ENCODE measurements at places on chromosomes 16 and 17. TPM values are rescaled to one million over a fixed set of nuclear protein-coding genes. Genes with fewer than 3 reads are reported as not detected.

GRCh38 chr17:74389937-74390679 is 22.8 kb downstream of the GPR142 start:
- H3K36me3 ChIP-seq = no peaks in the 10 kb centered on the region
- H3K4me3 ChIP-seq = no peak overlapping the region
- no peaks in the 10 kb centered on the region for H3K27me3 ChIP-seq
- no peak for DNase-seq

The NPIPB9 gene
- 17.0 TPM for total RNA-seq

GRCh38 chr16:29806099-29806579 is at the start of gene MAZ:
Gene MAZ, plus strand, starts transcription at chr16:29806529. Its CDS starts 173 bp downstream, at chr16:29806702.
- peak within 1 kb of the TSS; percentile 99 for H3K27ac ChIP-seq
- DNase-seq = peak; percentile 93
- H3K4me3 ChIP-seq = peak within 1 kb of the TSS; percentile 72
- H3K36me3 ChIP-seq = peaks cover 17% of the 10 kb centered on the region
- no peaks in the 10 kb centered on the region for H3K27me3 ChIP-seq
- H3K4me1 ChIP-seq = peaks cover 57% of the 10 kb centered on the region

DNA sequence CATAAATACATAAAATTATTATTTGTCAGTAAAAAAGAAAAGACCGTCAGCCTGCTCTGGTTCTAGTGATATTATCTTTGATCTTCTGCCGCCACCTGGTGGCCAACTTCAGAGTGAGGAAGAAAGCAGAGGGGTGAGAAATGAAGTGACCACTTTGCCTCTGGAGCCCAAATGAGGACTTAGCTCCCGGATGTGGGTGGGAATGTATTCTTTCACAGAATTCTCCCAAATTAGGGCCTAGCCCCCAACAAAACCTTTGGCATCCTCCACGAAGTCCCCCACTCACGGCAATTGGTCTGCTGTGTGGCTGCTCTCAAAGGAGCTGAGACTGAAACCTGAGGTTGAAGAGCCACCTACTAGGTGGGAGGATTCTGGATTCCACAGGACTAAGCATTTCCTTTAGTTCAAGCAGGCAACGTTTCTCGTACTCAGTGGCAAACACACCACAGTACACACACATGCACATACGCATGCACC is 4.9 kb upstream of the ZNF267 start:
- H3K36me3 ChIP-seq = no peaks in the 10 kb centered on the region
- no peak overlapping the region for H3K4me3 ChIP-seq
- no peaks in the 10 kb centered on the region for H3K27me3 ChIP-seq
- peak overlapping the region; percentile 89 for H3K27ac ChIP-seq
- DNase-seq = peak; percentile 85

The MAP2K6 gene
- 10.6 TPM for total RNA-seq

GRCh38 chr16:11326084-11326736 is 19.0 kb upstream of the RMI2 start:
- DNase-seq = no peak
- H3K4me3 ChIP-seq = no peak overlapping the region
- no peaks in the 10 kb centered on the region for H3K36me3 ChIP-seq
- H3K27ac ChIP-seq = peak overlapping the region; percentile 48
- peaks cover 43% of the 10 kb centered on the region for H3K4me1 ChIP-seq

The CLEC19A gene
- total RNA-seq = not detected

GRCh38 chr17:71964559-71964958 is 156.3 kb upstream of the SOX9 start:
- no peak overlapping the region for H3K4me3 ChIP-seq
- H3K27me3 ChIP-seq = no peaks in the 10 kb centered on the region
- no peaks in the 10 kb centered on the region for H3K4me1 ChIP-seq
- no peaks in the 10 kb centered on the region for H3K36me3 ChIP-seq
- DNase-seq = no peak

The SLC12A3 gene
- total RNA-seq = 0.42 TPM

The CCL23 gene
- total RNA-seq = 20.8 TPM

The SCNN1B gene
- 6.3 TPM for total RNA-seq

DNA sequence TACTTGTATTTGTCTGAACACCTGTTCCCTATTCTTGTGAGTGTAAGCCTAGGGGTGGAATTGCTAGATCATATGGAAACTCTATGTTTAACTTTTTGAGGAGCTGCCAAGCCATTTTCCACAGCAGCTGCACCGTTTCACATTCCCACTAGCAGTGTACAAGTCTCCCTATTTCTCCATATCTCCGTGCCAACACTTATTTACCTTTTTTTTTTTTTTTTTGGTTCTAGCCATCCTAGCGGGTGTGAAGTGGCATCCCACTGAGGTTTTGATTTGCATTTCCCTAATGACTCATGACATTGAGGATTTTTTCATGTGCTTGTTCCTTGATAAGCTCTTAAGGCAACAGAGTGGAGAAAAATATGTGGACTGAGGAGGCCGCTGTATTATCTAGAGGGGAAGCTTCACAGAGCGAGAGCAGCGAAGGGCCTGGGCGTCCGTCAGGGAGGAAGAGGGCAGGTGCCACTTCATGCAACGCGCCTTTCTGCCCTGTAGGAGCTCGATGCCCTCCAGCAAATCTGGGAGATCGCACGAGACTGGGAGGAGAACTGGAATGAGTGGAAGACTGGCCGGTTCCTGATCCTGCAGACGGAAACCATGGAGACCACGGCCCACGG is 50.0 kb downstream of the DNAH2 start:
- peak; percentile 39 for DNase-seq
- no peak overlapping the region for H3K4me3 ChIP-seq
- H3K4me1 ChIP-seq = no peaks in the 10 kb centered on the region
- H3K27me3 ChIP-seq = peaks cover 3% of the 10 kb centered on the region

- no peak overlapping the region for H3K27ac ChIP-seq
- H3K4me1 ChIP-seq = peaks cover 55% of the 10 kb centered on the region
- DNase-seq = no peak
- H3K36me3 ChIP-seq = no peaks in the 10 kb centered on the region
Measured at GRCh38 chr17:66432996-66433551, 130.7 kb downstream of the PRKCA start.

The PCGF2 gene
- 13.4 TPM for total RNA-seq

DNA sequence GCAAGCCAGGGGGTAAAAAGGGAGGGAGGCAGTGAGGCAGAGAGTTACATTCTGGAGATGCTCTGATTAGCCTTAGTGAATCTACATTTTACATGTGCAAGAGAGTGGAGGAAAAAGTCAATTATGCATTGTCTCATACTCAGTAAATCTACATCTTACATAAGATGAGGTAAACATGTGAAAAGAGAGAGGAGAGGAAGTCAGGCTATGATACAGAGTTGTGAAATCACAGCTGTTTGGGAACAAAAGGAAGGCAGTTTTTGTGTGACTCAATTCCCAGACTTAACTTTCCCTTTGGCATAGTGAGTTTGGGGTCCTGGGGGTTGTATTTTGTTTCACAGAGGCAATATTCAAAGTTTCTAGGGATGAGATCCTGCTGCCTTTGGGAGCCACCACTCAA is 67.8 kb downstream of the GP2 start:
- DNase-seq = no peak
- no peak overlapping the region for H3K4me3 ChIP-seq
- no peak overlapping the region for H3K27ac ChIP-seq
- no peaks in the 10 kb centered on the region for H3K36me3 ChIP-seq

DNA sequence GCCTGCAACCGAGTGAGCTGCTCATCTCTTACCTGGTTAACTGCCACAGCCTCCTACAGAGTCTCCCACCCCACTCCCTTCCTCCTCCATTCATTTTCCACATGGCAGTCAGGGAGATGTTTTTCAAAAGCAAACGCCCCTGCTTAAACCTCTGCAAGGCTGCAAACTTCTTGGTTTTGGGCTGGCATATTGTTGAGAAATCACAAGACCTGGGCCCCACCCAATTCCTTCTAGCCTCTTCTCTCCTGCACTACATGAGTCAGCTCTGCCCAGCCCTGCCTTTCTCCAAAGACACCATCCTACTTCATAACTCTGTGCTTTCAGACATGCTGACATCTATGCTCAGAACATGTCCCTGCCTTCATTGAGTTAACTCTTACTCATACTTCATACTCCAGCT is 136.1 kb downstream of the SPACA3 start:
- DNase-seq = no peak
- H3K27me3 ChIP-seq = peaks cover 18% of the 10 kb centered on the region
- no peaks in the 10 kb centered on the region for H3K36me3 ChIP-seq
- no peak overlapping the region for H3K27ac ChIP-seq

- H3K27me3 ChIP-seq = peaks cover 12% of the 10 kb centered on the region
- peaks cover 60% of the 10 kb centered on the region for H3K4me1 ChIP-seq
- peak within 1 kb of the TSS; percentile 42 for H3K4me3 ChIP-seq
- DNase-seq = peak; percentile 89
- peak within 1 kb of the TSS; percentile 78 for H3K27ac ChIP-seq
- H3K36me3 ChIP-seq = peaks cover 20% of the 10 kb centered on the region
Measured at GRCh38 chr16:29811896-29812665, at the start of gene PRRT2. Gene PRRT2, plus strand, starts transcription at chr16:29812193. Its CDS starts 862 bp downstream, at chr16:29813055.

GRCh38 chr16:31874366-31875111 is 932 bp downstream of the ZNF267 start:
- H3K27ac ChIP-seq = peak overlapping the region; percentile 95
- H3K4me1 ChIP-seq = peaks cover 57% of the 10 kb centered on the region
- H3K27me3 ChIP-seq = no peaks in the 10 kb centered on the region
- no peak for DNase-seq
- peak overlapping the region; percentile 78 for H3K4me3 ChIP-seq

The TBC1D3G gene
- not detected for total RNA-seq

The GSDMA gene
- 0.30 TPM for total RNA-seq

The ITGAL gene
- 128 TPM for total RNA-seq

DNA sequence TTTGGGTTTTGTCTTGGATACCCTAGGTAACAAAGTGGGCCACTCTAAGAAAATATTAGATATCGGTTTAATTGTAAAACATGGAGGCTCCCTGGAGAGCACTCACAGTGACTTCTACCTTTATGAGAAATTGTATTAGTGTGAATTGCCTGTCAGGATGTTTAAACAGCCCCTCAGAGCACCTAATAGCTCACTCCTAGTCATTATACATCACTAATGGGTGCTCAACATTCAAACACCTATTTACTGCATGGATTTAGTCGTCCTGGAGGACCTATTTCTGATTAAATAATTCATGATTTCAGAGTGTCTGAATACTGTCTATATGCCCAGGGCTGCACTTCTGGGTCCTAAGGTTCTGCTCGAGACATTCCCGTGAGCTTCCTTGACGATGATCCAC is 430.2 kb upstream of the EEF2KMT start:
- H3K4me1 ChIP-seq = no peaks in the 10 kb centered on the region
- H3K27me3 ChIP-seq = no peaks in the 10 kb centered on the region
- H3K36me3 ChIP-seq = no peaks in the 10 kb centered on the region
- H3K27ac ChIP-seq = no peak overlapping the region
- no peak overlapping the region for H3K4me3 ChIP-seq
- DNase-seq = no peak

- H3K27ac ChIP-seq = no peak overlapping the region
- no peaks in the 10 kb centered on the region for H3K27me3 ChIP-seq
- no peaks in the 10 kb centered on the region for H3K36me3 ChIP-seq
- H3K4me1 ChIP-seq = no peaks in the 10 kb centered on the region
Measured at GRCh38 chr16:65644821-65645220, 523.0 kb upstream of the CDH11 start.

Data from spleen (tissue), 13 donors.